ENCODE measurements at places on chromosomes 6 and 20.
A peak's percentile ranks its signal among the peaks of the same experiment; 100 is the strongest.

DNA sequence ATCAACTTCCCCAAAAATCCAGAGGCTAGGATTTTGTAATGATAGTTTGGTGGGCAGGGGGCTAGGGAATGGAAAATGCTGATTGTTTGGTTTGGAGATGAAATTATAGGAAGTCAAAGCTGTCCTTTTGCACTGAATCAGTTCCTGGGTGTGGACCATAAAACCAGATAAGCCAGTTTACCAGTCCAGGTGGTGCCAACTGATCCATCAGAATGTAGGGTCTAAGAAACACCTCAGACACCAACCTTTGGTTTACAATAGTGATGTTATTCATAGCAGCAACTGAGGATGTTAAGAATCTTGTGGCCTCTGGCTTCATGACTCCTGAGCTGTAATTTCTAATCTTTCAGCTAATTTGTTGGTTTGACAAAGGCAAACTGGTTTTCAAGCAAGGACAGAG, 496.6 kb upstream of the EPHA7 start:
- DNase-seq, result no peak

- no peak for DNase-seq
These were observed 20.6 kb downstream of the TMEM242 start for GRCh38 chr6:157302736-157303135.

DNA sequence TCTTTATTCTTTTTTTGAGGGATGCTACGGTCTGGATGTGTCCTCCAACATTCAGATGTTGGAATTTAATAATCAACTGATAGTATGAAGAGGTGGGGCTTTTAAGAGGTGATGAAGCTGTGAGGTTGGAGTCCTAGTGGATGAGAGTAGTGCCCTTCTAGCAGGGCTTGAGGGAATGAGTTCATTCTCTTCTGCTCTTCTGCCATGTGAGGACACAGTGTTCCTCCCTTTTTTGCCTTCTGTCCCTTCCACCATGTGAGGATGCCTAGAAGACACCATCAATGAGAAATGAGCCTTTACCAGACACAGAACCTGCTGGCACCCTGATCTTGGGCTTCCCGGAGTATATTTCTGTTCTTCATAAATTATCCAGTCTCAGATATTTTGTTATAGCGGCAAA, 82.1 kb upstream of the MLIP start:
- DNase-seq, result no peak

- no peak for DNase-seq
These were observed 91.6 kb downstream of the TFAP2C start for GRCh38 chr20:56720620-56721213.

- no peak for DNase-seq
These were observed 642.1 kb upstream of the NRSN1 start for GRCh38 chr6:23483896-23484295.

- no peak for DNase-seq
These were observed 47.9 kb downstream of the ELMO2 start for GRCh38 chr20:46358346-46359058.

GRCh38 chr20:45067558-45067957, 33.4 kb downstream of the KCNS1 start:
- no peak for DNase-seq

DNA sequence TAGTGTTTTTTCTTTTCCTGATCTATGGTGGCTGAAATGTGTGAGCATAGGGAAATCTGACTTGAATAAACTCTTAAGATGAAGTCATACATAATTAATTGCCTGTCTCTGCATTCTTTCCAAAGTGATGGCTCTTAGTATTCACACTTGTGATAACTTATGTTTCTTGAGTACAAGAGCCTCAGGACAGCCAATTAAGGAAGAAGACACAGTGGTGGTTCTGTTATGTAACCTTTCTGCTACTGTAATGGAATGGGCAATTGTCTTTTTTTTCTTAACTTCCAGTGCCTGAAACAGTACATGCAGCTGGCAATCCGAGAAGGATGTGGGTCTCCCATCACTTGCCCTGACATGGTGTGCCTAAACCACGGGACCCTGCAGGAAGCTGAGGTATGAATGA, 40.1 kb downstream of the RNF144B start:
- no peak for DNase-seq

DNA sequence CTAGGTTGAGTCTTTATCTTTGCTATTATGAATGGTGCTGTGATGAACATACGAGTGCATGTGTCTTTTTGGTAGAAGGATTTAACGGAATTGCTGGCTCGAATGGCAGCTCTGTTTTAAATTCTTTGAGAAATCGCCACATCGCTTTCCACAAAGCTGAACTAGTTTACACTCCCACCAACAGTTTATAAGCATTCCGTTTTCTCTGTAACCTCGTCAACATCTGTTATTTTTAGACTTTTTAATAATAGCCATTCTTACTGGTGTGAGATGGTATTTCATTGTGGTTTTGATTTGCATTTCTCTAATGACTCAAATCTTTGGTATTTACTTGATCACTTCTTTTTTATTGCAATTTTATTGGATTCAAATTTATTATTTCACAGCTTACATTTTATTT, 117.4 kb upstream of the HDGFL1 start:
- no peak for DNase-seq

GRCh38 chr6:91483415-91484105, 896.7 kb upstream of the MAP3K7 start:
- DNase-seq, result no peak

GRCh38 chr6:129485746-129486145, 224.2 kb downstream of the ARHGAP18 start:
- DNase-seq, result no peak

GRCh38 chr6:157954150-157955117, 27.2 kb upstream of the SYNJ2 start:
- DNase-seq, result no peak

- peak; percentile 84 for DNase-seq
These were observed 120.5 kb upstream of the PRSS16 start for GRCh38 chr6:27126815-27127537.
